GM03348 (cell line): ENCODE measurements at places on chromosomes 16 and 17.

DNA sequence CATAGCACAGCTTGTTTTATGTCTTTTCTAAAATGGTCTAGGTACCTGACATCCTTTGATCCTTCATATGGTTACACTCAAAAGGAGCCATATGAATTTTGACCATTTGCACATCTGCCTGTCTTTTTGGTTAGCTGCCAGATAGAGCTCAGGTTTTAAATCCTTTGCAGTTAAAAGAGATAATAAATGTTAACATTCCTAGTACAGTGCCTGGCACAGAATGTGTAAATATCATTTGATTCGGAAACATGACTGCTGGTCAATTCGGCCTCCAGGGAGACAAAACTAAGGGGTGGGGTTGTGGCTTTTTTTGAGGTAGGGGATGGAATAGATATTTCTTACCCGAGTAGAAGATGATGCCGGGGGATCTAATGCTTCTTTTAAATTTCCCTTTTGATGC lies 64.2 kb downstream of the FTO start:
- DNase-seq: no peak

DNA sequence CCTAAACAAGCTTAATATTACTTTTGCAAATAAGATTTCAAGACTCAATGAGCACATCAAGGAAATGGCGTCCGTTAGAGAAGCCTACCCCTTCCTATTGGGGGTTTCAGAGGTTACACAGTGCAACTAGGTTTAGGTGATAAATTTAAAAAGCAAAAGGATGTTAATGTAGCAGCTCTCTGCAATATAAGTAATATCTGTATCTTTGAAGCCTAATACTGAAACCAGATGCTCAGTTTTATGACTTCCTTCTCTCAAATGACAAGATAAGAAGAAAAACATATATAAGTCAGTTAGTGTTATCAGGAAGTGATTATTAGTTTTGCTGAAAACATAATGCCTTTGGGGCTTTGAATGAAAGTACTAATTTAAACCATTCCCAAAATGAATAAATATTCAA lies 54.3 kb upstream of the MED13 start:
- DNase-seq: no peak

GRCh38 chr16:53034306-53034705 lies 18.4 kb downstream of the CHD9NB start:
- DNase-seq: no peak

- peak; percentile 100 for DNase-seq
Measured at GRCh38 chr16:87316923-87317749, at the start of gene C16orf95. Gene C16orf95 (minus strand): TSS chr16:87317392. CDS start chr16:87317242, 150 bp downstream.

DNA sequence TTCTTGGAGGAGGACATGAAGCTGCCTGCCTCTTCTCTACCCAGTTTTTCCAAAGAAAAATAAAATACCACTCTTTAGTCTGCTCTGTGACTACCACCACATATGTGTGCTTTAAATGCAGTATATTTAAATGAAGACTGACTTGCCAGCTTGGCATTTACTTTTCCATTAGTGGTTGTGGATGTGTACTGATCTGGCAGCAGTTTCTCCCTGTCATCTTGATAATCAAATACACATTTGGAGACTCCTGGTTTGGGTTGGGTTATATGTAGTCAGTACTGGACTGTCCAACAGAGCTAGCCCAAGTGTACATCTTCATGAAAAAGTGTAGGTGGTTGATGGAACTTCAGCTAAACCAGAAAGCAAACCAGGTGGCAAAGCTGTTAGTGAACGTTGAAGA lies 19.9 kb downstream of the COX10 start:
- no peak for DNase-seq

- no peak for DNase-seq
Measured at GRCh38 chr17:63519116-63519881, 3.9 kb upstream of the KCNH6 start.

GRCh38 chr16:22937169-22937568 lies 123.2 kb downstream of the HS3ST2 start:
- DNase-seq: no peak

DNA sequence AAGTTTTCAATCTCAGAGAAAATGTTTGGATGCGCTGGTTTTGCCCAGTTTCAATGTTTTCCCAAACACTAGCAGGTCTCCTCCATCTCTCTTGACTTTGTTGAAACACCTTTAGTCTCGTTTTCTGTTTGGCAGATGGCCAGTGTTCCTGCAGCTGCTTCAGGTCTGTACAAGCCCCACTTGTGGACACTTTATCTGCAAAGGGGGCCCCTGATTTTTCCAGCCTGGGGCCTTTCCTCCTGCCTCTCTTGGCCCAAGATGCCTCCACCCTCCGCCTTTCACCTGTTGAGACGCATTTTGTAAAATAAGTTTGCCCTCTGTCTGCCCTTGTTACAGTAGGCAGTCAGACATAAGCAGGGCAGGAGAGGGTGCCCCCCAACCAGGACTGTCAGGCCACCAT lies 21.8 kb upstream of the PRM1 start:
- DNase-seq: no peak

- no peak for DNase-seq
Measured at GRCh38 chr17:42880776-42881310, 19.8 kb upstream of the G6PC1 start.

- DNase-seq: no peak
Measured at GRCh38 chr17:55530064-55530463, 18.8 kb upstream of the SMIM36 start.

- peak; percentile 62 for DNase-seq
Measured at GRCh38 chr17:57370037-57370581, 113.8 kb downstream of the MSI2 start.
